Glutamatergic neuron (in vitro differentiated cells): ENCODE measurements at places on chromosomes 16 and 17.

DNA sequence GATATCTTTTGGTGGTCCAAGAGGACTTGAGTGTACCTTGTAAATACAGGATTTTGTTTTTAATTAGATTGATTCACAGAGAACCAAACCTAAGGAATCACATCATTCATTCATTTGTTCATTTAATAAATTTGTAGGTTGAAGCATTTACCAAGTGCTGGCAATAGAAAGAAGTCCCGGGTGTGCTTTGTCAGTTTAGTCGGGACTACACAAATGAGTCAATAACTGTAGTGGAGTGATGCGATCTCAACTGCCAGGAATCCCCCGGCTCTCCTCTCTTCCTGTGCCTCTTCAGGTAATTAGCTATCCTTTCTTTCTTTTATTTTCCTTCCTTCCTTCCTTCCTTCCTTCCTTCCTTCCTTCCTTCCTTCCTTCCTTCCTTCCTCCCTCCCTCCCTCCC is 1.4 kb upstream of the WWOX start:
- no peak for DNase-seq

DNA sequence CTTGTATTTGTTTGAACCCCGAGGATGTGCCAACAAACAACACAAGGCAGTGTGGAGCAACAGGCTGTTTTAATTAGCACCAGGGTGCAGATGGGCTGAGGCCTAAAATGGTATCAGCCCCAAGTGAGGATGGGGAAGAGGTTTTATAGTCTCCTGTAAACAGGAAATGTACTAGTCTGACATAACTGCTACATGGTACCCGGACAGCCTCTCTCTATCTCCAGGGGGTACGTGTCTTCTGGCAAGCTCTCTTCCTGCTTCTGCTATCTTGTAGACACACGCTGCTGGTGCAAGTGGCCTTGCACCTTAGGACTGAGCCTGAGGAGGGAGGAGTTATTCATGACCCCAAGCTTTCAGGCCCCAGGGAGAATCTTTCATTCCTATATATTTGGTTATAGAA is 2451.0 kb downstream of the TP53TG3F start:
- no peak for DNase-seq

- DNase-seq, result no peak
These were observed 24.8 kb downstream of the GINS3 start for GRCh38 chr16:58417035-58417434.

DNA sequence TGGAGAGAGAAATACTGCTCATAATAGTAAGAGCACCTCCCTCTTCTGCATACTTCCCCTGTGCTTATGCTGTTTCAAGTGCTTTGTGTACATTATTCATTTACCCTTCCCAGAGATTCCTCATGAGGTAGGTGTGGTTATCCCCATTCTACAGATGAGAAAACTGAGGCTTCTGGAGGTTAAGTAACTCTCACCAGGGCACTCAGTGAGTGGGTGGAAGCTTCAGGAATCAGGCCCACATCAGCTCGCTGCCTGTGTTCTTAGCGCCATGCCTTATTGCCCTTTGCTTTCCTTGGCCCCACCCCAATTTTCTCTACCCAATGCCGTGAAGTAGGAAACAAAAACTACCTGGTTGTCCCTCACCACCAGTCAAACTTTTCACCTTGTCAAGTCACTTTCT is 18.1 kb upstream of the ITGB3 start:
- DNase-seq, result no peak

GRCh38 chr16:71311553-71312158 is 22.5 kb upstream of the CMTR2 start:
- DNase-seq, result peak; percentile 44

- DNase-seq, result no peak
These were observed 104.7 kb upstream of the CDH13 start for GRCh38 chr16:82522026-82522425.

- no peak for DNase-seq
These were observed 505.8 kb upstream of the ERCC4 start for GRCh38 chr16:13414154-13414553.

DNA sequence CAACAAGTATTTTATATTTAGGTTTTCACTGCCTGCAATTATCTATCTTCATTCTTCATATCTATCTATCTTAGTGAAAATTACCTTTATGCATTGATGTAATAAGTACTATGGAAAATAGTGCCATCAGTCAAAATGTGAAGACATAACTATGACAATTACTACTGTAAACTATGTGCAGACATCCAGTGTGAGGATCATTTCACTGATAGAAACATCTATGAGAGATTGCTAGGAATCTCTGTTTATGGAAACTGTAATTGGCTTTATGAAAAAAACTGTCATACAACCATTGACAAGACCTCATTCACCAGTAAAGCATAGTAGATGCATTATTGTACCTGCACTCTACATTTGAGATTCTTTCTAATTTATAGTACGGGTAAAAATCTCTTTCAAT is 401.0 kb downstream of the PMP22 start:
- no peak for DNase-seq

GRCh38 chr16:24745791-24746190 is 16.3 kb downstream of the TNRC6A start:
- DNase-seq, result no peak

GRCh38 chr17:45353043-45353442 is 36.2 kb upstream of the MAP3K14 start:
- DNase-seq, result no peak

DNA sequence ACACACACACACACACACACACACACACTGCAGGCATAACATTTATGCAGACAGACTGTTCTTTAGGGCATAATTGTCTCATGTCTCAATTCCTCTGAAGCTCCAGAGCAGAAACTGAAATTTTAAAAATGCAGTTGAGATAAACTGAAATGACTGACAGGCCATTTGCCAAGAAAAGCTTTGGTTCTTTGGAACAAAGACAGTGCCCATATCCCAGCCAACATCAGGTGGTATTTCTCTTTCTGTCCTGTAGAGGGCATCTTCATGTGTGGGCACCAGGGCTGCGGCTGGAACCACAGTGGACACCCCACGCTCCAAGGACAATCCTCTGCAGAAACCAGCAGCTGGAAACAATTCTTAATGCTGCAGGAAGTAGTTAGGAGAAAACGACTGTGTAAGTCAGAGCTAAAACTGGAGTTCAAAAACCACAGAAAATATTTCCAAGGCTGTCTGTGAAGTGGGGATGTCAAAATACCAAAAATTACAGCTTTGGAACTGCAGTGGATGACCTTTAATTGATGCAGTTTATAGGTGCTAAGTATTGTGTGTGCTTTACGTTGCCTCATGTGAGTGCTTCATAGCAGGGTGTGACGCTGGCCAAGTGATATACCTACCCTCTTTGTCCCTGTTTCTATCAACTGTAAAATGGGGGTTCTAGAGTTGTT is 10.6 kb upstream of the MEFV start:
- DNase-seq, result no peak

DNA sequence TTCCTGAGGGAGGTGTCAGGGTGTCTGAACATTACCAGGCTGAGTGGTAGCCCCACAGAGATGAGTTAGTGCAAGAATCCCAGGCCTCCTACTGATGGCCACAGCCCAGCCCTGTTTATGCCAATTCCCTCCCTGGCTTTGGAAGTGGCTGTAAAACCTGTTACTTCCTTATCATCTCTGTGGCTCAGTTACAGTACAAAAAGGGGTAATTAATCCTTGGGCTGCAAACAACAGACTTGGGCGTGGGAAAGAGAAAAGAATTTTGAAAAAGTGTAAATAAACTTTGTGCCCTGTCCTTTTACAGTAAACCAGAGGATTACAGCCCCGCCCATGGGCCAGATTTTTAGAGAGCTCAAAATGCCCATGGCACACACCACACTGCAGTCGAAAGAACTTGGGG is 73.1 kb upstream of the AXIN2 start:
- DNase-seq, result no peak

- no peak for DNase-seq
These were observed 14.7 kb upstream of the MEOX1 start for GRCh38 chr17:43676471-43676870.

- no peak for DNase-seq
These were observed 5.2 kb downstream of the METRNL start for GRCh38 chr17:83084621-83085056.

GRCh38 chr17:38745545-38745944 is 2.6 kb downstream of the PCGF2 start:
- DNase-seq, result no peak

DNA sequence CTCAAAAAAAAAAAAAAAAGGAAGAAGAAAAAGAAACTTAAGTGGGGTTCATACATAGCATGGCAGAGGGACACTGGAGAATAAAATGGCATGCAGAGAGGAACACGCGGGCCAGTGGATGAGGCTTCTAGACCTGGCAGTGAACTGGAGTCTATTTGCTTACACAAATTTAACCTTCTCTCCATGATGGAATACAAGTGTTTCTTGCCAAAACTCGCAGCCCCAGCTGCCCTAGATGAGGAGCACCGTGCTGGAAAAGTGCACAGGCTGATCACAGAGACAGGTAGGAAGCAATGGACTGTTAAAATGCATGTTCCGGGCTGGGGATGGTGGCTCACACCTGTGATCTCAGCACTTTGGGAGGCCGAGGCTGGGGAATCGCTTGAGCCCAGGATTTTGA is 9.3 kb downstream of the SSTR2 start:
- no peak for DNase-seq

DNA sequence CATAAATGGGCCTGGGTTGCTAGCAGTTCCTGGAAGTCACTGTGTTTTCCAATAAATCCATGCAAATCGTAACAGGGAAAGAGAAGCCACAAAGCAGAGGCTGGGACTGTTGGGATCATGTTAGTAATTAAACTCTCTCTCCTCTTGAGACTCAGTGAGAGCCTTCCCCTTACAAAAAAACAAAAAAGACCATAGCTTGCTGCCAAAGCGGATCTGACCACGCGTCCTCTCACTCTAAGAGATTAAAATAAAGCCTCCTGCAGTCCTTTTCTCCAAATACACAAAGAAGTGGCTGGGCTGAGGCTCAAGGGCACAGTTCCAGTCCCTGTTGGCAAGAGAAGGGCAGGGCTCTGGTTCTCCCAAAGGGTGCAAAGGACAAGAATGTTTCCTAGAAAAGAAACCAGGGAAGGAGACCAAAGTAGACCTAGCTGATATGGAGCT is 38.5 kb downstream of the PIGL start:
- no peak for DNase-seq

DNA sequence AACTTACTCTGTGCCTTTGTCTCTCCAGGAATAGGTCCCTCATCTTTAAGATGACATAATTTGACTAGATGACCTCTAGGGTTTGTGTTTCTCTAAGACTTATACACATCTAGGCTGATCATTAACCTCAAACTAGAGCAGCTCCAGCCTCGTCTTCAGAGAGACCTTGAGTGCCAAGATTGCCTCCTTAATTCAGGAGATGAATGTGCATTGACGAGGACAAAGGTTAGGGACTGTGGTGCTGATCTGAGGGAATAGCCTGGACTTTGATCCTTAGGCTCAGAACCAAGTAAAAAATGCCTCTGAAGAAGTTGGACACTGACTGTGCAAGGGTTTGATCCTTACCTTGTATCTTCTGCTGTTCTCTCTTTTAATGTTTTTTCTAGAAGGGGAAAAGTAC is 17.2 kb upstream of the ASIC2 start:
- no peak for DNase-seq

DNA sequence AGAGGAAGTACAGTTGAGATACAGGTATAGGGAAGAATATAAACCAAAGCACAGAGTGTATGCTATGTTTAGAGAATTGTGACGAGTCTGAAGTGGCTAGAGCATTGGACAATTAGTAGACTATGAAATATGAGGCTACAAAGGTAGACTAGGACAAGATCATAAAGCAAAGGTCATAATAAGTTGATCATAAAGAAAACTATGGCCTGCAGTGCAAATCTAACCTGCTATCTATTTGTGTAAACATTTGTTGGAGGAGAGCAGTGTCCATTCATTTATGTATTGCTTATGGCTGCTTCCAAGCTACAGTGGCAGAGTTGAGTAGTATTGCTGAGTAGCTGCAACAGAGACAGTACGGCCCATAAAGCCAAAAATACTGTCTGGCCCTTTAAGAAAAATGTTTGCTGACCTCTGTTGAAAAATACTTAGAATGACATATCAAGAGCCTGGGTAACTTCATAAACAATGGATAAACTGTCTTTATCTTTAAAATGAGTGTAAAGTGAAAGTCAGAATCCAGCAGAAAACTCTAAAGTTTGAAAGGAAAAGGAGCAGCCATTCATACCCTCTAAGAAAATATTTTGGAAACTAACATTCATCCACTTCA is 14.5 kb upstream of the OR1E2 start:
- no peak for DNase-seq

GRCh38 chr16:30026449-30026848 is 3.5 kb downstream of the C16orf92 start:
- DNase-seq, result no peak

GRCh38 chr16:19843371-19843770 is 41.3 kb downstream of the GPRC5B start:
- no peak for DNase-seq

DNA sequence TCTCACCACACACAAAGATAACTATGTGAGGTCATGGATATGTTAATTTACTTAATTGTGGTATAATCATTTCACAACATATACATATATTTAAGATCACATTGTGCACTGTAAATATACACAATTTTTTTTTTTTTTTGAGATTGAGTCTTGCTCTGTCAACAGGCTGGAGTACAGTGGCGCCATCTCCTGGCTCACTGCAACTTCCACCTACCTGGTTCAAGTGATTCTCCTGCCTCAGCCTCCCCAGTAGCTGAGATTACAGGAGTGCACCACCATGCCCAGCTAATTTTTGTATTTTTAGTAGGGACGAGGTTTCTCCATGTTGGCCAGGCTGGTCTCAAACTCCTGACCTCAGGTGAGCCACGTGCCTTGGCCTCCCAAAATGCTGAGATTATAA is 11.5 kb upstream of the PRSS54 start:
- DNase-seq, result no peak

DNA sequence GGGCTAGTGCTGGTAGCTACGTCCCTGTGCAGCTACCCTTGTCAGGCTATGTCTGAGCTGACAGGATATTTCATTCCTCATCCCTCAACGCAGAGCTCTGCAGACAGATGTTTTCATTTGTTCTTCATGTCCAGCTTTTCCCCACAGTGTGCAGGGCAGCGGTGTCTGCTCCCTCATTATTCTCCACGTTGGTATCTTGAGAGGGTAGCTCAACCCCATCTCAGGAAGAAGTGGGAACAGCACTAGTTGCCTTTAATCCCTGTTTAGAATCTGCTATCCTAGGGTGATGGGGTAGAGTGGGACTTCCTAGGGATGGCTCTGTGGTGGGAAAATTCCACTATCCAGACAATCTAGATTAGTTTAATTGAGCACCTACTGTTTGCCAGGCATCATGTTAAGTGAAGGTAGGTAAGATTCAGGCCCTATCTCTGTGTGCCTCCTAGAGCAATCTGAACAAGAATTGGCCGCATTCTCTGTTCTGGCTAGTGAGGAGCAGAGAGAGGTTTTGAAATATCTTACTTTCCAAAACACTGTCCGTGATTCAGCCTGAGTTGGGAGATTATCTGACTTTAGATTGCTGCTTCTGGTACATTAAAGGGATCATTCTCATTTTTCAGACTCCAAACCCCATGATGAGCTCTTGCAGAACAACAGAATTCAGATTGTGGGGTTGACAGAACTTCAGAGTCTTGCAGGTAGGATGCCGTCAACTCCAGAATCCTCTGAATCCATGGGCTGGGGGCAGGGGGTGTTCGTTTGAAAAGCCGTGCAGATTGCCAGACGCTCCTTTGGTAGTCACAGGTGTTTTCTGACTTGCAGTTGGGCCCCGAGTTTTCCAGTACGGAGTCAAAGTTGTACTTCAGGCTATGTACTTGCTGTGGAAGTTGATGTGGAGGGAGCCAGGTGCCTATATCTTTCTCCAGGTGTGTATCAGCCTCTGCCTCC is 963 bp downstream of the ALG1 start:
- DNase-seq, result no peak

GRCh38 chr16:6852643-6853225 is 479.9 kb upstream of the RBFOX1 start:
- no peak for DNase-seq

- DNase-seq, result no peak
These were observed 1121.9 kb downstream of the CDH8 start for GRCh38 chr16:60914334-60914733.
